B cell (primary cell): ENCODE measurements at places on chromosomes 1 and 21.

- no peak for DNase-seq
These were observed 61.5 kb downstream of the ADARB1 start for GRCh38 chr21:45135868-45136267.

DNA sequence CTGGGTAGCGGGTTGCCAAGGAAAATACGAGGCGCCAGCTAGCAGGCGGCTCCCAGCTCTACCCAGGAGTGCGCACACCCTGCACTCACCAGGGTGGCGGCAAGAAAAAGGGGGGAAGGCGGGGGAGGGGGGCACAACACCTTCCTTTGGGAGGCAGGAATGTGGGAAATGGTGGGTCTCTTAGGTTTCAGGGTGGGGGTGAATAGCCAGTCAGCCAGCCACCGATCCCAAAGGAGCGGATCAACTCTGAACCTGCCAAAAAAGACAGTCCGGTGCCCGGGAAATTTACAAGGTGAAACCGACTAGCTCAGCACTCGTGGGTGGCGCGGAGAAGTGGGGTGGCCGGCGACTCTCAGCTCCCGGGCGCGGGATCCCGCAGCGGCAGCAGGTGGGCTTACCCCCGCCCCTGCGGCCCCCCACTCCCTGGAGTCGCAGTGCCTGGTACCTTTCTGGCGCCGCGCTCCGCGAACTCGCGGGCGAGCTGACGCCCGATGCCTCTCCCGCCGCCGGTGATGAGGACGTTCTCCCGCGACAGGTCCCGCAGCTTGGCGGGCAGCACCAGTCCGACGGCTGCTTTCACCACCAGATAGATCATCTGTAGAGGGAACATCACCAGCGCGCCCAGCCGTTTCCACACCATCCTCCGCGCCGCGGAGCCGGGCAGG lies 1.2 kb downstream of the DHRS3 start:
- peak; percentile 27 for DNase-seq

DNA sequence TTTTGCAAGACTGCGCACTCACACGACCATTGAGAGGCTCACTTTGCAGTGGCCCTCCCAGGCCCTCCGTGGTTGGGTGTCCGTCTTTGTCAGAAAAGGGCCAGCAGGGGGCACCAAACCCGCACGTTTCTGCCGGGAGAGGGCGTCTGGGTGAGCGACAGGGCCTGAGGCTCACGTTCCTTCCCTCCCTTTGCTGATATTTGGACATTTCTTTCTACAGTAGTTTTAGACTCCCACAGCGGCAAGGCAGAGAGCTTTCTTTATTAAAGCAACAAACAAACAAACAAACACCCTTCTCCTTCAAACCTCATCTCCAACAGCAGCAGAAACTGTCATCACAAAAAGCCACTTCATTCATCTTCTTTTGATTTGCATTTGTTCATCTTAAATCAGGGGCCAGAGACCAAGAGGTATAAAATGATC lies 79.2 kb upstream of the WDR26 start:
- peak; percentile 76 for DNase-seq

- DNase-seq: no peak
These were observed 80.4 kb upstream of the ADAMTS5 start for GRCh38 chr21:27047283-27047657.

DNA sequence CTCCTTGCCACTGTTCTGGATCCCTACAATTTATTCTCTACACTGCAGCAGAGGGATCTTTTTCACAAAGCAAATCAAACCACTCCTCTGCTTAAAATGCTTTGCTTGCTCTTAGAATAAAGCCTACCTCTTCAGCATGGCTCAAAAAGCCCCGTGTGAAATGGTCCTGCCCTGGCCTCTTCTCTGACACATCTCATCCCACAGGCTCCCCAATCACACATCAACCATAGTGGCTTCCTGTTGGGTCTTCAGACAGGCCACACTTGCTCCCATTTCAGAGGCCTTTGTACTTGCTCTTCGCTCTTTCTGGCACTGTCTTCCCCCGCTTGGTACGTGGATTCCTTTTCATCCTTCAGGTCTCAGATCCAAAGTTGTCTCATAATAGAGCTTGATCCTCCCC lies 44.3 kb upstream of the PLXNA2 start:
- DNase-seq: no peak

DNA sequence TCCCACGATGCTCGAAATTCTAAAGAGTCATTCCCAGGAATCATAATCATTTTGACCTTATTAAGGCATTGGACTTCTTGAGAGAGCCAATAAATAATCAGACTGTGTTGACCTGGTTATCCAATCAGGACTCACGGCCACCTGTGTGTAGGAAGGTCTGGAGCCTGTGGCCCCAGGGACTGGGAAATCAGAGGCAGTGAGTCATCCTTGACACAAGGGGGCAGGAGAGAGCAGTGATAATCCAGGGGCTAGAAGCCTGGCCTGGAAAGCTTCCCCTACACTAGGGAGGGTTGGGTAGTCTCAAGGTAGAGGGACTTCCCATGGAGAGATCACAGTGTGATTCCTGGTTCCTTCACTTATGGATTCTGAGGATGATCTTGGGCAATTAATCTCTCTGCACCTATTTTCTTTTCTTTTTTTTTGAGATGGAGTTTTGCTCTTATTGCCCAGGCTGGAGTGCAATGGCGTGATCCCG lies 4.7 kb downstream of the MR1 start:
- DNase-seq: peak; percentile 78

DNA sequence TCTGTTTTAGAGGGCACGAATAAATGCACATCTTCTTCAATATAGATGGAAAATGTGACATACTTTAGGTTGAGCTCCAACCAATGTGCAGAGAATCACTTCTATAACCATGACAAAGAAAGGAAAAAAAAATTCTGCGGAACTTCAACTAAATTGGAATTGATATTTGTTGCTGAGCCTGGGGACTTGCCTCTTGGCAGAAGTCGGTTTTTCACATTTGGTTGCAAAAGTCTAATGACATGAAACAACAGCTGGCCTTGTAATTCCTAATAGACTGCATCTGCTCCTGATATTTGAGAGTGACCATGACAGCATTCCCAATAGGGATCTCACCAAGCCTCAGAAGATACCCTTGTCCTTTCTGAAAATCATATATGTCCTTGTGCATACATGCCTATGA lies 112.8 kb downstream of the PRRX1 start:
- no peak for DNase-seq

DNA sequence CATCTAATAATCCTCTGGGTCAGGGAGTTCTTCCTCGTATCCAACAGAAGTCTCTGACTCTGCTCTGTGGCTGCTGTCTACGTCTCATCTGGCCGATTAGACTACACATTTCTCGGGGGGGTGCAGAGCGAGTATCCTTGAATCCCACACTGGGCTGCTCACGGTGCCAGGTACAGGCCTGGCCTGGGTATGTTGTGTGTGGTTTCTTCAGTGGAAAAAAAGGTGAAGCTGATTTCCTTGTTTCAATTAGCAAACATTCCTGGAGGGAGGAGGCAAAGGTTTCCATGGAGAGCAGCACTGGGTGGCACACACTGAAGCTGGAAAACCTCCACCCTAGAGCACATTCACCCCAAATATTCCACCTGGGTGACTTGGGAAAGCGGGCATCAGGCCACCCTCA lies 2.0 kb upstream of the RAB7B start:
- no peak for DNase-seq

- DNase-seq: no peak
These were observed 97.7 kb downstream of the ATP5PO start for GRCh38 chr21:33817663-33818451.

- DNase-seq: no peak
These were observed 4.9 kb downstream of the MOB3C start for GRCh38 chr1:46611691-46612221.

GRCh38 chr1:63116016-63116415 lies 206.4 kb upstream of the FOXD3 start:
- no peak for DNase-seq

DNA sequence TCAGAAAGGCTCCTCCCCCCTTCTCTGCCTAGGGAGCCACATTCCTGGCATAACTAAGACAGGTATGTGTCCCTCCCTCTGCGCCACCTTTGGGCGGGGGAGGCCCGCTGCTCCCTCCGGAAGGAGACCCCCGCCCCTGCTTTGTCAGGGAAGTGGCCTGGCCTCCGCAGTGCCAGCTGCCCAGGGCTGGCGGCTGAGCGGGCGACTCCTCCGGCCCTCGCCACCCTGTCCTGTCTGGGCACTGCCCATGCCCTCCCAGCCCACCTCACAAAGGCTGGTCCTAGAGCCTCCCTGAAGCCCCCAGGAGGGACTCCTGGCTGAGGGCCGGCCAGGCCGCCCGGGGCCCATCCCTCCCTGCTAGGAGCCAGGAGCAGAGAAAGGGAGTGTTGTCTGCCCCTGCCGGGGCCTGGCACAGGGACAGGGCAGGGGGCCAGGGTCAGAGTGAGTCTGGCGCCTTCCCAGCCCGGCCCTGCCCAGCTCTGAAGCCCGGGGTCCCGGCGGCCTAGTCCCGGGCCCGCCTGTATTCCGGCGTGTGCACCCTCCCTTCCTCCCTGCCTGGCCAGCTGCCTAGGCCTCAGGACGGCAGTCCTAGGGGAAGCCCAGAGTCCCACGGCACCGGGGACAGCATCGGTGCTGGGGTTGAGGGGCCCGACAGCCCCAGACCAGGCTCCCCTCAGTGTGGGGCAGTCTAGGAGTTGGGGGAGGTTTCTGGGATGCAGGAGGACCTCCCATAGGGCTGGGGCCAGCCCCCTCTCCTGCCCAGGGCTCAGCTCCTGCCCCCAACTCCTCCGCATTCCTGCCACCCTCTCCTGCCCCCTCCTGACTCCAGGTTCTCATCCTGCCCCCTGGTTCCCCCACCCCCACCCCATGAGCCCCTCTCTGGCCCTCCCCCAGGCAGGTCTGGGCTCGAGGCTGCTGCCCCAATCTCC lies 5.1 kb downstream of the AGRN start:
- DNase-seq: no peak

DNA sequence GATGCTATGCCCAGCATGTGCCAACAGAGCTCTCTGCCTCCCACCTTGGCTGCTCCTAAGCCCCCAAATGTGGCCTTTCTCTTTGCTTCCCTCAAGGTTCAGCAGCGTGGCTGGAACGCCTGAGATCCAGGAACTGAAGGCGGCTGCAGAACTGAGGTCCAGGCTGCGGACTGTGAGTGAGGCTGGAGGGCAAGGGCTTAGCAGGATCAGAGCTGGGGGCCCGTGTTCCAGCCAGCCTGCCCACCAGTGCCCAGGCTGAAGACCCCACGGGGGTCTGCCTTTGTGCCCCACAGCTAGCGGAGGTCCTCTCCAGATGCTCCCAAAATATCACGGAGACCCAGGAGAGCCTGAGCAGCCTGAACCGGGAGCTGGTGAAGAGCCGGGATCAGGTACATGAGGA lies 14.6 kb downstream of the IKBKE start:
- no peak for DNase-seq

DNA sequence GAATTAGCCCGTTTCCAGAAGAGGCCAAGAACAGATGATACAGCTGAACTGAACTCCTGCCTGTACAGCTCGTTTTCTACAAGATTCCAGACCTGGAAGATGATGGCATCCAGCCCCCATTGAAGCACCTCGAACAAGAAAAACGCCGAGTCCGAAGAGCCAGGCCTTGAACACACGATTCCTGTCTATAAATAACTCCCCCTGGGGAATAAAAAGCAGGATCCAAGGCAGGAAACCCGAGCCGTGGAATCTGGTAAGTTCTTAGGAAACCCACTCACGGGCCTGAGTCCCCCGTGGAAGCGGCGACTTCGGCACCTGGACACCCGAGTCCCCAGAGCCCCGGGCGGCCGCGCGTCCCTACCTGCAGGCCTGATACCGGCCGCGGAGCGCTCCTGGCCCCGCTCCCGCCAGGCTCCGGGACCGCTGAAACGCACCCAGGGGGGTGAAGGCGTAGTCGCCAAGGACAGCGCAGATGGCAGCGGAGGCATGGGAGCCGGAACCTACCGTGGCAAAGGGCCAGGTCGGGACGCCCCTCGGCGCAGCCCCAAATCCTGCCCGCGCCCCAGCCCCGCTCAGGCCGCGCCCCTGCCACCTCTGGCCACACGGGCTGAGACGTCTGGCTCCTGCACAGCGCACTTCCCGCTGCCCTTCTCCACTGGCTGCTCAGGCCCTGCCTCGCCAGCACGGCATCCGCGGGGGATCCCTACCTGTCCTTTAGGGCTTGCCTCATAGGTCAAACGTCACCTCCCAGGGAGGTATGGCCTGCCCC lies 14.0 kb upstream of the HLCS start:
- peak; percentile 41 for DNase-seq
